ENCODE measurements at places on chromosomes 2 and 18.
A peak's percentile ranks its signal among the peaks of the same experiment; 100 is the strongest.

DNA sequence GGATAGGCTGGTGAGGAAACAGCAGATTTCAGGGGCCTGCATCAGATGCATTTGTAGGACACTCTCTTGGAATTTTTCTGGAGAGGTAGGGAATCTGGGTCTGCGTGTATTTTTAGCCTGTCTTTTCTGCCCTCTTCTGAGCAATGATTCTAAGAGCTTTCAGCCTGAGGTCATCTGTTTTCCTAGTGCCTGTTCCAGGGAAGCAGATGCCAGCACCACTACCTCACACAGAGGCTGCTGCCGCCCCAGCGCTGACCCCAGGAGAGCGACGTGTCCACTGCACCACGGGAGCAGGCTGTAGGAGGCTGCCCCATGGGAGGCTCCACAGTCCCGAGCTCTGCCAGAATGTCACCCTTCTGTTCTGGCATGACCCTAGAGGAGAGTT, 316.5 kb downstream of the CYP26B1 start:
- no peak for DNase-seq

DNA sequence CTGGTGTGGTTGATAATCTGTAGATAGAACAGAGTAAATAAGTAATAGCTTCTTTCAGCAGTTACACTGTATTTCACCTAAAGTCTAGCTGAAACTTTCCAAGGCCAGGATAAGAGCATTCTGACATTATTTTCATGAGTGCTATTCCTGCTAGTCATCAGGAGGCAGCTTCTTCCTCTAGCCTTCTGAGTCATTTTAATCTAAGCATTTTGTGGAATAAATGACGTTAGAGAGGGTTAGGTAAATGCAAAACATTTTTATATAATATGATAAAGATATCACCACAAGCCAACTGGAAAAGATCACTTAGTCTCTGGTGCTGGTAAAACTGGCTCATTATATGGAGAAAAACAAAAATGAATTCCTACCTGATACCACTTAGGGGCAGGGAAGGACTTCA, 138.5 kb downstream of the MEP1B start:
- no peak for DNase-seq

DNA sequence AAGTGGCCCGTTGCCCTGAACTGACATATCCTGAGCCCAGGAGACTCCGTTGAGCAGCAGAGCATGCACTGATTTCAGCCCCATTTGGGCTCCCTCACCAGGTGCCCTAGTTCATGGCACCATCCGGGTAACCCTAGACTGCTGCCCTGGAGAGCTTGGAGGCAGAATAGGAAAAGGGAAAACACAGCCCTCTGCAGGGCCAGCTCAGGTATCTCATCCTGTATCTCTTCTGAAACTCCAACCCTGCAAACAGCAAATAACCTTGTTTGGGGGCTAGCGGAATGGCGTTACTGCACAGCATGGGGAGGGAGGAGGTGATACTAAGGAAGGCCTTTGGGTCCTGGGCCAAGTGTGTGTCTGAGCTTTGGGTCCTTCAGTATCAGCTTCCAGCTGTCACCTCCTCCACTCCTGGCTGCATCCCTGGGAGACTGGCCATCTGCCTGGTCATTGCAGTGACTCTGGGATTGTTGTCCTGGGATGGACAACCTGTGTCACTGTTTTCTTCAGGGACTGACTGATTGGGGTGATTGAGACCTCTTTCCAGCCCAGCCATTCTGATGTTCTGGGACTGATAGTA, 233.8 kb upstream of the SKOR2 start:
- DNase-seq = no peak

DNA sequence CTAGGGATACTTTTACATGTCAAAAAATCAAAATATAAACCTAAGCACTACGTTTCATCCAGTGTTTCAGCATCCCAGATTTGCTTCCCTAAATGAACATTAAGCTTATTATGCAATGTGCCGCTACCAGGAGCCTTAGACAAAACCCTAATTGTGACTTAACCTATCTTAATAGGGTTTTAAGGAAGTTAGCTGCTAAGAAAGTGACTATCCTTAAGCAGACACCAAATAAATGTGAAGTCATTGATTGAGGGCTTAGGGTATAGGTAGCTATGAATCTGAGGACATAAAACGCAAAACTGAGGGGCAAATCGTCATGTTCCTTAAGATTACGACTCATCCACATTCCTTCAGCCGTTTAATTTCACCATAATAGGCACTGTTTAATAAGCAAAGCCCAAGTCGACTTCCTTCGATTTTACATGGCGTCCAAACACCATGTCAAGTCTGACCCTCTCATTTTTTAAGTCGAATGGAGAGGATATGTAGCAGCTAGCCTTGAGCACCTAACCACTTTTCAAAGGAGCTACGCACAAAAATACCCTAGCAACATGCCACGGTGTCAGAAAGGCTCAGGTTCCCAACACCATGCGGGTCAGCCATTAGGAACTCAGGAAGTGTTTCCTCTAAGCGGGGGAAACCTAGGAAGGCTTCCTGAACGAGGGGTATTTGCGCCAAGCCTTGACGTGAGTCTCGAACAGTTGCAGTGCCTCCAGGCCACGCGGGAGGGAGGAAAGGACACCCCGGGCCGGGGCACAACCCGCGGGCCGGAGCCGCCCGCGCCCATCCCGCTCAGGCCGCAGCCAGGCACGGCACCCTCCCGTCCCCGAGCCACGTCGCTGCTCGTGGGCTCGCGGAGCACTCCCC, 1.0 kb downstream of the HDLBP start:
- DNase-seq = no peak

- DNase-seq = no peak
Measured at GRCh38 chr2:162155093-162155492, 3.0 kb upstream of the GCG start.

DNA sequence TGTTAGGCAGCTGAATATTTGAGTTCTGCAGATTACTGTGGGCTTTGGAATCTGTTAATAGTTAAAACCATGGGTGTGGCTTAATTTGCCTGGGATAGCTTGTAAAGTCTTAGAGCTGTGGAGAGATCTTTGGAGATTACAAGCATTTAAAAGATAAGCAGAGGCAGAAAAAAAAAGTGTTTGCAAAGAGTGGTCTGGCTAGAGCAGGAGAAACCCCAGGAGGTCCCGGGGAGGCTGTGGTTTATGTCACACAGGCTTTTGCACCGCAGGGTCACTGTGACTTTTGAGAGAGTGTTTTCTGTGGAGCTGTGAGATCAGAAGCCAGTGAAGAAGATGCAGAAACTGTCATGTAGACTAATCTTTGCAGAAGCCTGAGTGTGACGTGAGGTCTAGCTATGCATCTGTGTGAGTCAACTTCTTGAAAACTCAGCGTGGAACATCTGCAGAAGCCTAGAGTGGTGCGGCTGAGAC, 49.0 kb downstream of the SETBP1 start:
- peak; percentile 35 for DNase-seq

- no peak for DNase-seq
Measured at GRCh38 chr18:11982981-11983380, 1.7 kb downstream of the IMPA2 start.

- no peak for DNase-seq
Measured at GRCh38 chr2:108986916-108987510, 2.0 kb downstream of the EDAR start.

GRCh38 chr2:99734236-99734635, 244.4 kb upstream of the REV1 start:
- DNase-seq = no peak

DNA sequence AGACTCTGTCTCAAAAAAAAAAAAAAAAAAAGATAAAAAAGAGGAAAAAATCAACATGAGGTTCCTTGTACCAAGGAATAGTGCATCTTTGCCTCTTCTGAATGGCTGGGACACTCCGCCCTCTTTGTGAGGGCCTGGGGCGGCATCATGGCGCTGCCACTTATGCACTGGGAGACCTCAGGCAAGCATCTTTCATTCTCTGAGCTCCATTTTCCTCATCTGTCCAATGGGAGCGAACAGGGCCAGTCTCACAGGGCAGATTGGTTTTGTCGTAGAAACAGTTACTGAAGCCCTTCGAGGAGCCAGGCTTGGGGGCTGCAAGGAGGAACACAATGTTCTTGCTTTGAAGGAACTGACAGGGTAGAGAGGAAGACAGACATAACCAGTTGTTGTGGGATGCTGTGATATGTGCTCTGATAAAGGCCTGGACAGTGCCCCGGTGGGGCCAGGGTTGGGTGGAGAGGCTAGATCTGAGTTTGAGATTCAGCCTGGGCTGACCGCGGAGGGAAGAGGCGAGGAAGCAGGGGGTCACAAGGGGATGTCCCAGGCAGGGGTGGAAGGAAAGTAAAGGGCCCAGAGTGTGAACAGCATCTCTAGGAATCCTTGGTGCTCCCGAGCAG, 14.1 kb downstream of the ZFP36L2 start:
- DNase-seq = no peak

DNA sequence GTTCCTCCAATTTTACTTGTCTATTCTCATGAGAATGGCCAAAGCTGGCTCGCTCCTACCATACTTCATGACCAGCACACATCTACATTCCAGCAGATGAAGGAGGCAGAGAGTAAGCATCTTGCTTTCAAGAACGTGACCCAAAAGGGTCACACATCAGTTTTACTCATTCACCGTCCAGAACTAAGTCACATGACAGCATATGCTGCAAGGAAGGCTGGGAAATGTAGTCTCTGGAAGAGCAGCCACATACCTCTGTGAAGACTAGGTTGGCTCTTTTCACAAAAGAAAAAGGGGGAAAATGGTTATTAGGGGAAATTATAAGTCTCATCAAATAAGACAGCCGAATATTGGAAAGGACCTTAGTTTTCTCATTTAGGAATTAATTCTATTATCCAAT, 835.3 kb downstream of the EPHA4 start:
- DNase-seq = no peak

DNA sequence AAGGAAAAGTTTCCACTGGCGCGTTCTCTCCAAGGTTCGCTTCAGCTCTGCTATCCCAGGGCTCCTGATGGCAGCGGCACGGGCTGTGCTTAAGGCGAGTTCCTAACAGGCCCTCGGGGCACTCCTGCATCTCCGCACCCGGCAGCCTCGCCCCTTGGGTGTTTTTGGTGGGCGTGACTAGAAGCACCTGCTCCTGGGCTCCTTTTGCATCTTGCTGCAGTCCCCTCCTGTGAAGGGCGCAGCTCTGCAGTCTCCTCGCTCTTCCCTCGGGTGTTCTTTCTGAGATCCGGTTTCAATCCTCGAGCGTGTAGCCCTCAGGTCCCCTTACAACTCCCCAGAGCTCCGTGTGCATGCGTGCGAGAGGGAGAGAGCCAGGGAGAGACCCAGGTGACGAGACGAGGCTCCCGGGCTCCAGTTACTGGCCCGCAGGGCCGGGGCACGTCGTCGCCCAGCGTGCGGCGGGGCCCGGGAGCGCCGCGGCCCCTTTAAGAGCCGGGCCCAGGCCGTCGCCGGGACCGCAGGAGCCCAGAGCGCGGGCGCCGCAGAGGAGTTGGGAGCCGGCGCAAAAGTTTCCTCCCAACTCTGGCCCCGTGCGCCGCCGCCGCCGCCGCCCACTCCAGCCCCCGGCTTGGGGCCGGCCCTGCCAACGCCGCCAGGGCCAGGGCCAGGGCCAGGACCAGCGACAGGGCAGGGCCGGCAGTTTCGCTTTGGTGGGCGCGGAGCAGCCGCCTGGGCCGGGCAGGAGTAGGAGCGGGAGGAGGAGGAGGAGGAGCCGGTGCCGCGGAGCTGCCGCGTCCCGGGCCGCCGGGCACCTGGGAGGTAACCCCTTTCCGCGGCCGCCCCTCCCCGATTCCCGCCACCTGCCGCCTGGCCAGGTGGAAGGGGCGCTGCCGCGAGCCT, at the start of gene PARD3B:
PARD3B (plus strand) TSS at position 515 of the 900 bp plus-strand sequence. CDS start 525 bp downstream, outside the sequence.
- no peak for DNase-seq

DNA sequence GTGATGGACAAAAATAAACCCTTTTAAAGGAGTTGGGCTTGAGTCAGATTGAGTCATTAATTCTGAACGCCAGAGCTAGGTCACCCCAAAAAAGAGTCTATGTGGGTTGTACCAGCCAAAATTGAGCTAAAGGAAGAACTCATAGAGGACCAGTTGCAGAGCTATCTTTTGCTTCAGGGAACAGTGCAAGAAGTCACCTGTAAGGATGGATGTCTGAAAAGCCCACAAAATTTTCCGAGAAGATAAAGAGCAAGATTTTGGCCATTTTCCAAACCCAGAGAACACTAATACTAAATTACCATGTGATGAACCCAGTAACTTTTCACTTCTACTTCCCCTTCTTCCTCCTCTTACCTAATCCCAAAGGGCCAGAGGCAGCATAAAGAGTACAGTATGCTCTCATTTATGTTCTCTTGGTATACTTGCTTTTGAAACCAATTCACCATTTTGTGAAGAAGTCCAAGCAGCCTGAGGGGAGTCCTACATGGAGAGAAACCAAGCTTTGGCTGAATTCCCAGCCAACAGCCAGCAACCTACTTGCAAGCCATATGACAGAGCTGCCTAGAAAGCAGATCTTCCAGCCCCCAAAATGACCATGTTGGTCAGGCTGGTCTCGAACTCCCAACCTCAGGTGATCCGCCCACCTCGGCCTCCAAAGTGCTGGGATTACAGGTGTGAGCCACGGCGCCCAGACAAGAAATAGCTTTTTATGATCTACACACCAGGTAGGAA, 551.7 kb downstream of the SATB2 start:
- no peak for DNase-seq

DNA sequence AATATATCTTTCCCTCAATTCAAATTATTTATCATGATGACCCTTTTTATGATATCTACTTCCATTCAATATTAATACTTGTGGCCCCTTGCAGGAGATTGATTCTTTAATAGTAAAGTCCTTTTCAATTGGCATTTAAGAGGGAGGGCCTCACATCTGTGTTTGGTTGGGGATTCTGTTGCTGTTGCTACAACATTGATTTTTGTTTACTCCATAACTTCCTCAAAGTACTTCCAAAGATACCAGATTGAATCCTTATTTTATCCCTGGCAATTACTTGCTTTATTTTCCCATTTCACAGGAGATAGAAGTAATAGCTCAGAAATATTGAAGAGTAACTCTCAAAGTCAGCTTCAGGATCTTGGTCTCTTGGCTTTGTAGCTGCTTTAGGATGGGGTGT, 32.8 kb downstream of the MEIS1 start:
- no peak for DNase-seq

GRCh38 chr2:217218269-217219163, 358.7 kb upstream of the TNP1 start:
- DNase-seq = no peak

- DNase-seq = no peak
Measured at GRCh38 chr2:62076980-62077638, 118.8 kb upstream of the B3GNT2 start.

- DNase-seq = no peak
Measured at GRCh38 chr2:97750017-97750416, 36.6 kb downstream of the ZAP70 start.

- DNase-seq = no peak
Measured at GRCh38 chr2:18750672-18751554, 161.5 kb upstream of the NT5C1B start.

DNA sequence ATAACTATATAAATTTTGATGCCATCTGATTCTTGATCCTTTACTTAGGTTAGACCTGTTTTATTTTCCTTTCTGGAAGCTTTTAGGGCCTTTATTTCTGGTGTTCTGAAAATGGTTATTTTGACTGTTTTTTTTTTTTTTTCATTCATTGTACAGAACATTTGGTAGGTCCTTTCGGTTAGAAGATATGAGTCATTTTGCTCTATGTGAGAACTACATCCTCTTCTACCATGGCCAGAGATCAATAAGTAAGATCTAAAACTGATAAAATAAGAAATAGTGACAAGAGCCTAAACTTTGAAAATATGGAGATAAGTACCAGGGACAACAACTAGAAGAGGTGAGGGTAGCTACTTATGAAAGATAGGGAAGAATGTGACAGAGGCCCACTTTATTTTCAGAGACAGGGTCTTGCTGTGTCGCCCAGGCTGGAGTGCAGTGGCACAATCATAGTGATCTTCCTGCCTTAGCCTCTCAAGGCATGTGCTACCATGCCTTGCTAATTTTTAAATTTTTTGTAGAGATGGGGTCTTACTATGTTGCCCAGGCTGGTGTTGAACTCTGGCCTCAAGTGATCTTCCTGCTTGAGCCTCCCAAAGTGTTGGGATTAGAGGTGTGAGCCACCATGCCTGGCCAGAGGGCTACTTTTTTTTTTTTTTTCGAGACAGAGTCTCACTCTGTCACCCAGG, 66.5 kb downstream of the EIF2AK3 start:
- no peak for DNase-seq

Data from stimulated activated naive B cell treated with anti-CD40 and anti-IgM and Interleukin-4, amounts not matched to agents 10 μg/mL and 1 μg/mL and 100 μg/mL, for 72 hours (primary cell).